MCF 10A (cell line): ENCODE measurements at places on chromosomes 13 and 19.

GRCh38 chr19:32197896-32198882 is 147.2 kb upstream of the ZNF507 start:
- no peak for DNase-seq

DNA sequence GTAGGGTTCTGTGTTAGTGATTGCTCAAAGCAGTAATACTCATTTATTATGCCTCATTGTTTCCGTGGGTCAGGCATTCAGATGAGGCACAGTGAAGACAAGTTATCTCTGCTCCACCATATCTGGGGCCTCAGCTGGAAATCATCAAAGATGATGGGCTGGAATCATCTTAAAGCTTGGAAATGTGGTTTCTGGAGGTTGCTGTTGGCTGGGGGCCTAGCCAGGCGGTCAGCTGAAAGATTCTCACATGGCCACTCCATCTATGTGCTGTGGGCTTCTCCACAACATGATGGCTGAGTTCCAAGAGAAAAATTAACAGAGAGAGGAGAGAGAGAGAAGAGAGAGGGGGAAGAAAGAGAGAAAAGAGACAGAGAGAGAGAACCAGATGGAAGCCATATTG is 75.5 kb downstream of the OLFM4 start:
- DNase-seq, result no peak

DNA sequence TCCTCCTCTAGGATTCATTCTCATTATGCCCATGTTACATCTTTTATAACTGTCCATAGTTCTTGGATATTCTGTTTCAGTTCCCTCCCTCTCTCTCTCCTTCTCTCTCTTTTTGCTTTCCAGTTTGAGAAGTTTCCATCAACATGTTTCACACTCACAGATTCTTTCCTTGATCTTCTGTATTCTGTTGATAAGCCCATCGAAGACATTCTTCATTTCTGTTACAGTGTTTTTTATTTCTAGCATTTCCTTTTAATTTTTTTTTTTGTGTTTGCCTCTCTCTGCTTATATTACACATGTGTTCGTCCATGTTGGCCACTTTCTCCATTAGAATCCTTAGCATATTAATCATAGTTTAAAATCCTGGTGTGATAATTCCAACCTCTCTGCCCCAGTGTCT is 68.3 kb downstream of the WTIP start:
- no peak for DNase-seq

- no peak for DNase-seq
These were observed 284.5 kb downstream of the KCNRG start for GRCh38 chr13:50299546-50300249.

DNA sequence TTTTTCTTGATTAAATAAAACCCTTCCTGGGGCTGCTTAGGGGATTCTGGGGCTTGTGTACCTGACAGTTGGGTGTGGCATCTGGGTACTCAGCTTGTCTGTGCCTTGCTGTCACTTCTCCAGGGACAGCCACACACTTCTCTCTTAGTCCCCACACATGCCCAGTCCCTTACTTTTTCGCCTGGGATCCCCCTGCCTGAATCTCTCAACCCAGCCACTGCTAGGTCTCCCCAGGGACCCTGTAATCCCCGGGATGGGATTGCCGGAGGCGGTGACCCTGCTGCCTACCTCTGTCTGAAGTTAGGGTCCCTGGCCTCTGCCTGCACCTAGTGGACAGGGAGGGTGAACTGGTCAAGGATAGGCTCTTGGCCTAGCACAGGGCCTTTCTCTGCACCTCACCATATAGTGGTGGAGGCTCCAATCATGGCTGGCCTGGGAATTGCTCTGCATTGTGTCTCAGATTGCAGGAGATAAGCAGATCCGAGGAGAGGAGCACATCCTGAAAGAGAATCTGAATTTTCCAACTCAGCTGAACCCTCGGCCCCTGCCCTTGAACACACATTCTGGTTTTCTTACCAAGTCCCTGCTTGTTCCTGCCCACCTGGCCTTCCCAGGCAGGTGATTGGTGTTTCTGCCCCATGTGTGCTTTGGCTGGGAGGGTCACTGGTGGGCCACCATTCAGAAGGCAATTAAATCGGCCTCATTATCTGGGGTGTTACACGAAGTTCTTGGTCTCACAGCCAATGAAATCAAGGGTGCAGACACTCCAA is 8.7 kb upstream of the ZNF492 start:
- DNase-seq, result no peak

GRCh38 chr19:48394331-48395169 is 1.1 kb downstream of the GRIN2D start:
- DNase-seq, result no peak

GRCh38 chr19:29943615-29944014 is 1.6 kb downstream of the URI1 start:
- no peak for DNase-seq

DNA sequence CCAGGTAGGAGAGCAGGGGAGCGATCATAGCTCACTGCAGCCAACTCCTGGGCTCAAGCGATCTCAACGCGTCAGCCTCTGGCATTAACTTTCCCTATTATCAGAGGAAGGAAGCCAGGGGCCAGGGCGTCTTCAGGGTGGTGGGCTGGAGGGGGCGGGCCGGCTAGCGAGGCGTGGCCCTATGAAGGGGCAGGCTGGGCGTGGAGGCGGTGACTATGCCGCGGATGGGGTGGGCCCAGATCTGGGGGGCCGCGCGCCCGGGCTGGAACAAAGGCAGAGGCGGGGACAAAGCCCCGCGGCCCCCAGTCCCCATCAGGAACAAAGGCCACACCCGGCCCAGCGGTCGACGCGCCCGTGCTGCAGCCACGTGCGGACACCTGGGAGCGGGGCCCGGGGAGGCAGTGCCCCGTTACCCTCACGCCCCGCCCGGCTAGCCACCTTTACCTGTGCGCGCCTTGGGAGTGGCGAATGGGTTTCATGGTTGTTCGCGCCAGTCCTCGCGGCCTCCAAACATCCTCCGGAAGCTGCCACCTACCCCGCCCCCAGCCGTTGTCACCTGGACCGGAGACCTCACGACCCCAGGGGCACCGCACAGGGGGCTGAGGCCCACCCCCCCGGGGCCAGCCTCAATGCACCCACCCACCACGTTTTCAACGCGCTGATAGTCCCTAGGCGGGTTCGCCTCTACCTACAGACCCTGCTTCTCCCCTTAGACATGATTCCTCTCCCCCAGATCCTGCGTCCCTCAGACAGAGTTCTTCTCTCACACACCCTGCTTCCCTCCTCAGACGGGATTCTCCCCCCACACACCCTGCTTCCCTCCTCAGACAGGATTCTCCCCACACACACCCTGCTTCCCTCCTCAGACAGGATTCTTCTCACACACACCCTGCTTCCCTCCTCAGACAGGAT is 5.4 kb upstream of the TRIM28 start:
- DNase-seq, result no peak

DNA sequence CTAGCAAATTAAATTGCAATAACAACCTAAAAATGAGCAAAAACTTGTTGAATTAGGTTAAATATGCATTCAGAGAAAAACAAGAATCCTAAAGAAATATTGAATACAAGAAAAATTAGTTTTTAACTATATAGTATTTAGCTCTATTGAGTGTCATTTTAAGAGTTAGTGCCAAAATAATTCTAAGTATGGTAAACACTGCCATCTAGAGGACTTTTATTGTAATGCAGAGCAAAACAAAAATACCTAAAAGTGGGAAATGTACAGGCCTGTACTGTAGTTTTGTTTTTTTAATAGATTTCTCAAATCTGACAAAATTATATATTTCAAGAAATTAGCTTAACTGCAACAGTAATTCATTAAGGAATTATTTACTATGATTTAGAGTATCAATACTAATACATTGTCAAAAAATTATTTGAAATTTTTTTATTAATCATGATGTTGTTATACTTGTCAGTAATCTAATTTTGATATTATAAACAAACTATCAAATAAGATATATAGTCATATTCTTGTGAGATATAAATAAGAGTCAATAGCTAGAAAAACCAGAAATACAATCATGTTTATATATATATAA is 8.2 kb upstream of the PCDH9 start:
- DNase-seq, result peak; percentile 46

GRCh38 chr19:1076951-1077350 is 10.0 kb downstream of the ARHGAP45 start:
- DNase-seq, result peak; percentile 79

DNA sequence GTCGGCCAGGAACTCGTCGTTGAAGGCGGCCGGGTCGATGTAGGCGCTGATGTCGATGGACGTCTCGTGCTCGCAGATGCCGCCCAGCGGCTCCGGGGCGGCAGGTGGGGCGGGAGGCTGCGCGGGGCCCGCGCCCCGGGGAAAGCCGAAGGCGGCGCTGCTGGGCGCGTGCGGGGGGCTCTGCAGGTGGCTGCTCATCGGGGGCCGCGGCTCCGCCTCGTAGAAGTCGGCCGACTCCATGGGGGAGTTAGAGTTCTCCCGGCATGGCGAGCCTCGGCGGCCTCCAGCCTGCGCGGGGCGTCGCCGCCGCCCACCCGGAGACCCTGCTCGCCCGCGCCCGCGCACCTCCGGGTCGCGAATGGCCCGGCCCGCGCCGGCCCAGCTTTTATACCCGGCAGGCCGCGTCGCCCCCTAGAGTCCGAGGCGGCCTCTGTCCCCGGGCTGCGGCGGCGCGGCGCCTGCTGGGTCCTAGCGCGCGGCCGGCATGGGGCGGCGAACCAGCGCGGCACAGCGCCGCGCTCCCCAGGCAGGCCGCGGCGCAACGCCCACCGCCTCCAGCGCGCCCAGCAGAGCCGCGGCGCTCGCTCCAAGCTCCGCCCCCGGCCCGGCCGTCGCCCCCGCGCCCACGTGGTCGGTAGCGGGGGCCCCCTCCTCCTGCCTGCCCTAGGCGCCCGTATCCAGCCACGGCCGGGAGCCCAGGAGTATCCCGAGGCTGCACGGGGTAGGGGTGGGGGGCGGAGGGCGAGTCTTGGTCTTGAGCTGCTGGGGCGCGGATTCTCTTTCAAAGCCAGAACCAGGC is at the start of gene CEBPA:
Gene CEBPA (minus strand): TSS at position 360 of the 799 bp plus-strand sequence. CDS start 120 bp downstream, at position 240.
- peak; percentile 86 for DNase-seq

GRCh38 chr13:33261387-33262061 is 24.0 kb downstream of the STARD13 start:
- DNase-seq, result no peak

DNA sequence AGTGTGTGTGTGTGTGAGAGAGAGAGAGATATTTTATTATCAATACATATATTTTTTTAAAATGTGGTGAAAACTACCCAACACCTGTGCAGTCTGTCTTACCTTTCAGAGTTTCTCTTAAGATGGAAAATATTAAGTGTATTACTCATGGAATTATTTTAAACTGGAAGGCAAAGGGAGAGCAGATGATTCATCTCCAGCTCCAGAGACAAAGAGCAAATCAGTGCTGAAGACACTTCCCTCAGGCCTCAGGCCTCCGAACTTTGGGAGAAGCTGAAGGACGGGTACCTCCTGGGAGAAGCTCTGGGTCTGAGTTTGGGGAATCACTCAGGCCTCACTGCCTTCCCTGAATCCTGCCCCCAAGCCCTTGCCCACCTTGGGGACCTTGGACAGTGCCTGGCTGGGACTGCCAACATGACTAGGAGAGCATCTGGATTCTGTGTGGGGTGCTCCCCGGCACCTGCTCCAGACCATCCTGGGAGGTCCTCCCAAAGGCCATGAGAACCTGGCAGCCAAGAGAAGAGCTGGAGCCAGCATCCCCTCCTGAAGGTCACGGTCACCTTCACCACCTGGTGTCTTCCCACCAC is 170.4 kb upstream of the UBL3 start:
- peak; percentile 22 for DNase-seq

- no peak for DNase-seq
These were observed 30.9 kb downstream of the RASA3 start for GRCh38 chr13:114101358-114102130.

GRCh38 chr19:44912854-44913253 is 1.6 kb upstream of the APOC1 start:
- DNase-seq, result no peak

DNA sequence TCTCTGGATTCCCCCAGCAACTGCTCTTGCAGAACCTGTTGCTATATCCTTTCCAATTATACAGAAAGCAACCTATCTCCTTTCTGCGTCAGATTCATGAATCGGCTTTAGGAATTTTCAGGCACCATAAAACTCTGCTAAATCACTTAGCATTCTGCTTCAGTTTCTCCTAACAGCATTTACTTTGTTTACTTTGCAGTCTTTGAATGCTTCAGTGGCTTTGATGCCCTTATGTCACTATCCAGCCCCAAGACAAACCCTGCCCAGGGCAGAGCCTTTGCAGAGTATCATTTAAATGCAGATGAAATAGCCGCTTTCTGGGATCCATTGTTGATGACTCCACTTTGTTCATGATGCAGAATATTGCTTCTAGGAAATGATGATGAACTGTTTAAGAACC is 43.1 kb downstream of the SLITRK1 start:
- no peak for DNase-seq

DNA sequence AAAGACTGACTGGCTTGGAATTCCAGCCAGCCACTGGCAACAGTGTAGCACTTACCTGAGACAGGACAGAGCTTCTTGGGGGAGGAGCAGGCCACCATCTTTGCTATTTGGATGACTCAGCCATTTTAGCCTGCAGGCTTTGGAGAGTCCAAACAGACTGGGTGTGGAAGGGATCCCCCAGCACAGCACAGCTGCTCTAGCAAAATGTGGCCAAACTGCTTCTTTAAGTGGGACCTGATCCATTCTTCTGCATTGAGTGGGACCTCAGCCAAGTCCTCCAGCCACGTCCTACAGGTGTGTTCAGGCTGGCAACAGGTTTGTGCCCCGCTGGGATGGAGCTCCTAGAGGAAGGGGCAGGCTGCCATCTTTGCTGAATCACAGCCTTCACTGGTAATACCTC is 80.0 kb downstream of the NDFIP2 start:
- DNase-seq, result peak; percentile 21

DNA sequence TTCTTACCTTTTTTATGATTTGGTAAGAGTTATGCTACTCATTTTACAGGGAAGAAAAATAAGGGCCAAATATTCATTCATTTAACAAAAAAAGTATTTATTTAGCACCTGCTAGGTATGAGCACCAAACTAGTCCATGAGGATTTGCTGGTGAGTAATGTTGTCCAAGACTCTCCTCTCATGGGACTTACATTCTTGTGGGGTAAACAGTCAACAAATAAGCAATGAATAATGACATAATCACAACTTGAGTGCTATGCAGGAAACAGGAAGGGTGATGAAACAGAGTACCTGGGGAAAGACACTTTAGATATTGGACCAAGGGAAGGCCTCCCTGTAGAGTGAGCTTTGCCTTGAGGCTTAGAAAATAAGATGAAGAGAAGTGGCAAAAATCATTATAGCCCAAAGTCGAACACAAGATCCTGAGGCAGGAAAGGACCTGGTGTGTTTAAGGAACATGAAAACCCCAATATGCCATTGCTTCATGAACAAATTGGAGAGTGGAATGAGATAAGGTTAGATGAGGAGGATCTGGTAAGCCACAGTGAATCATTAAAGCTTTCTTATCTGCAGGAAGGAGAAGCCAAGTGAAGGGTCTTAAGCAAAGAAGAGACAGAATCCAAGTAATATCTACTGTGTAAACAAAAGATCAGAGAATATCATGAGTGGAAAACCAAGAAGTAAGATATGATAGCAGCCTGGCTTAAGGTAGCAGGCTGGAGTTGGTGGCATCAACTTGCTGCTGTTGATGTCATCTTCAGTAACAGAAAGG is 294.5 kb upstream of the NBEA start:
- no peak for DNase-seq

DNA sequence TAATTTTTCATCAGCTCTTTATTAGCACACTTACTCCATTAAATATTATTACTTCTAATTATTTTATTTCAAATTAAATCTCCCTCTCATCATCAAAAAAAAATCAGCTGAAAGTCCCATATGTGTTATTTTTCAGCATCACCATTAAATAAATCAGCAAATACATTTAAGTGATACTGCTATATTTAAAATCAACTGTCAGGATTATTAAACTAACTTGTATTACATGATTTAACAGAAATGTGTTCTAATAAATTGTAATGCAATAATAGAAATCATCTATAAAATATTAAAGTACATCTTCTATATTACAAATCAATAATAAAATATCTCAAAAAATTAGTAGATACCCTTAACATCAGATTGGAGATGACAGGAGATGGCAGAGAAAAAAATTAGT is 538.6 kb upstream of the MIR17HG start:
- no peak for DNase-seq
